ENCODE measurements at places on chromosomes 11 and 22.
A peak's percentile ranks its signal among the peaks of the same experiment; 100 is the strongest.

DNA sequence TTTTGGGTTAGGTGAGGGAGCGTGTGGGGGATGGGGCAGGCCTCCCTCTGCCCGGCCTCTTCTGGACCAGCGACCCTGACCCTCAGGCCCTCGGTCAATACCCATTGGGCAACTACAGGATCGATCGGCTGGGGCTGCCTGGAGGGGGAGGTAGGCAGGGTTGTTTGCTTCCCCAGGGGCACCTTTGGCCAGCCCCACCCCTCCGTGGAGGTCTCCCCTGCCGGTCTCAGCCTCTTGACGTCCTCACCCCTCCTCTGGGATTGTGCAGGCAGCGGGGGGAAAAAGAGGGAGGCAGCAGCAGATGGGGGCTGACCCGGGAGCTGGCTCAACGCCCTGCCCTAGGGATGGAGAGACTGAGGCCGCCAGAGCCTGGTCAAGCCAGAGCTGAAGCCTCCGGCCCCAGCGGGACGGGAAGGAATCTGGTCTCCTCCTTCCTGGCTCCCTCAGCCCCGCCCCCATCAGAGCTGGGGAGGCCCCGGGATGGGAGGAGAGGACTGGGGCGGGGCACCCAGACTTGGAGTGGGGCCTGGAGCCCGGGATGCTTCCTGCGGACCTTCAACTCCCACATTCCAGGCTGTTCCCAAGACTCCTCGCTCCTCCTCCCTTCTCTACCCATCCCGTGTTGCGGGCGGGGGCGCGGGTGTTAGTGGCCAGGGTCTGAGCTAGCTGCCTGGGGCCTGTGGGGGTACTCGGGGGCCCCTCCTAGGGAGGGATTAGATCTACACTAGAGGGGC is 14.4 kb upstream of the CDC42EP1 start:
- DNase-seq = peak; percentile 71

DNA sequence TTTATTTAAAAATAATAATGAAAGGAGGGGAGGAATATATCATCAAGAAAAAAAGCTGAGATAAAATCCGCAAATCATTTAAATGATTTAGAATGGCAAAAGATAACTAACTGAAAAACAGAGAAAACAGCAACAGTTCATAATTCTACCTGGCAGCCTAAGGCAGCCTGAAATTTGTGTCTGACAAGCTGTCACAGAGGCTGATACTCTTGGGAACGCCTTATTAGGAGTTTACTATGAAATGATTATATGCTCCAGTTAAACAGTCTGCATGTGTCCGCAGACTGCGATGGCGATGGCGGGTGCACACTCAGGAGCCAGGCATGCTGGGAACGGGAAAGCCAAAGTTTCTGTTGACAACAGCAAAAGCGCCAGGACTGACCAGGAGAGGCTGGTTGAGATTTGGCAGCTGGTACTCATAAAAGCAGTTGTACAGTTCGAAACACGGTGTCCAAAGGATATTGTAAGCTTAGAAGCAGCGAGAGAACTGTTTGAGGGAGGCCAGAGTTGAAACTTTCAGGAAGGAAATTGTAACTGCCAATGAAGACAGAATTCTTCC is 172.9 kb upstream of the MPPED2 start:
- no peak for DNase-seq

- DNase-seq = no peak
Observed at GRCh38 chr22:47629791-47630655, 867.6 kb downstream of the TBC1D22A start.

GRCh38 chr11:15704556-15704955 is 589.8 kb downstream of the INSC start:
- no peak for DNase-seq

DNA sequence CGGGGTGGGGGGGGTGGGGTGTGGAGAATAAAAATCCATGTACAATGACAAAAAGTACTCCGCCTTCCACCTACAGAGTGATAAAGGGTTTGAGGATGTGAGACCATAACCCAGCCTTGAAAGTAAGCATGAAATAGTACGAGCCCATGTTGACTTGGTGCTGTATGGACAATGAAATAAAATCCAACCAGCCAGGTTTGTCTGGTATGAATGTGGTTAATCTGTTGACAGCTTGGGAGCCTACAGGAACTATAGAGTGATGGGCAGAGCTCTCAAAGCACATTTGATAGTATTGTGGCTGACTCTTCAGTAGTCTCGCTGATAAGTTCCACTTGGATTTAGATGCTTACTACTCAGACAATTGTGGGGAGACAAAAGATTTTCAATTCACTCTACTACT is 48.8 kb upstream of the CD44 start:
- no peak for DNase-seq

- DNase-seq = no peak
Observed at GRCh38 chr11:29208117-29208516, 808.7 kb downstream of the KCNA4 start.

DNA sequence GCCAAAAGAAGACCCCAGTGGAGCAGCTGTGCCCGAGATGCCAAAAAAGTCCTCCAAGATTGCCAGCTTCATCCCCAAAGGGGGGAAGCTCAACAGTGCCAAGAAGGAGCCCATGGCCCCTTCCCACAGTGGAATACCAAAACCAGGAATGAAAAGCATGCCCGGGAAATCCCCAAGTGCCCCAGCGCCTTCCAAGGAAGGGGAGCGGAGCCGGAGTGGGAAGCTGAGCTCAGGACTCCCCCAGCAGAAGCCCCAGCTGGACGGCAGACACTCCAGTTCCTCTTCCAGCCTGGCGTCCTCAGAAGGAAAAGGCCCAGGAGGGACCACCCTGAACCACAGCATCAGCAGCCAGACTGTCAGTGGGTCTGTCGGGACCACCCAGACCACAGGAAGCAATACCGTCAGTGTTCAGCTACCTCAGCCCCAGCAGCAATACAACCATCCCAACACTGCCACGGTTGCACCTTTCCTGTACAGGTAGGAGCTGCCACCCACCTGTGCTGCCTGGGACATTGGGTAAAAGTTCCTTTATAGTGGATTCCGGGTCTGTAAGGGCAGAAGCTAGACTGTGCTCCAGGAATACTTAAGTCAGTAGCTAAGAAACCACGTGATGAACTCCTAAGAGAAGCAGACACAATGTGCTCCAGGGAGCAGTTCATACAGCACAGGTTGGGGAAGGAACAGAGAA is 221.3 kb downstream of the NAV2 start:
- no peak for DNase-seq

DNA sequence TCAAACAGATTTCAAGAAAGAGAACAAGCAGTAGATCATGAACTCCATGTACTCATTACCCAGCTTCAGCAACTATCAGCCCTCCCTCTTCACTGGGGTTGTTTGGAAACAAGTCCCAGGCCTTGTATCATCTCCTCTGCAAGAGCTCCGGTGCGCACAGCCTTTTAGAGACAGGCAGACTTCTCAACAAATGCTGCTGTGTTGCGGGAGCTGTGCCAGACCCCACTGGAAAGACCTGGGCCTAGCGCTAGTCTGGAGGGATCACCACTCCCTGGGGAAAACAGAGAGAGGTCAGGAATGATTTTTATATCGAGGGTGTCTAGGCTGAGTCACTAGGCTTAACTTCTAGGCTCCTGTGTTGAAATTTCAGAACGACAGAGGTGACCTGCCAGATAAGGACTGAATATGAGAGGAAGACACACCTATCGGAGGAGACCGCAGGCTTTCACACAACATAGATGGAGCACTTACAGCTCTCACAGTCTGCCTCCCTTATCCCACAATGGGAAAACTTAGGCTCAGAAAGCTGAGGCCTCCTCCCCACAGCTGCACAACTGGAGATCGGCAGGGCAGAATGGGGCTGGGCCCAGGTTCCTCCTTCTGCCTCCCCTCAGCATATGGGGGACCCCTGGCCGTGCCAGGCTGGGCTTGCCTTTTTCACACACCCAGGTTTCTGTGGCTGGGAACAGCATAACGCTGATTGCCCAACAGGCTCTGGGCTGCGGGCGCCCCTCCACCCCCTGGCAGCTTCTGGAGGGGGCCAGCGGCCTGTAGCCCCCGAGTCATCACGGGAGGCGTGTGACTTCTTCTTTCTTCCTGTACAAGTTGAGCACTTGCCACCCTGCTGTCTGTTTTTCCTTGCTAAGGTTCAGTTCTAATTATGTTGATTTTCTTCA is 86.0 kb downstream of the PKNOX2 start:
- DNase-seq = no peak

DNA sequence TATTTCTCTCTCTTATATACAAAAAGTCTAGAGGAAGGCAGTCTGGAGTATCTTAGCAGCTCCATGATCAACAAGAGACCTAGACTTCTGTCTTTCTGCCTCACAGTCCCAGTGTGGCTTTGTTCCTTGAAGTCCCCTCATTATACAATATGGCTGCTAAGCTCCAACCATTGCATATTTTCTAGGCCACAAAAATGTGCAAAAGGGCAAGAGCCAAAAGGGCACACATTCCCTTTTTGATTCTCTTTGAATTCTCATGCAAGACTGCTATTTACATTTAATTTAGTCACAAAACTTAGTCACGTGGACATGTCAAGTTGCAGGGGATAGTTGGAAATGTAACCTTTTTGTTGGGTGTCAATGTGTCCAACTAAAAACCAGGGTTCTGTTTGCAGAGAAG is 64.2 kb upstream of the OLFML1 start:
- no peak for DNase-seq

DNA sequence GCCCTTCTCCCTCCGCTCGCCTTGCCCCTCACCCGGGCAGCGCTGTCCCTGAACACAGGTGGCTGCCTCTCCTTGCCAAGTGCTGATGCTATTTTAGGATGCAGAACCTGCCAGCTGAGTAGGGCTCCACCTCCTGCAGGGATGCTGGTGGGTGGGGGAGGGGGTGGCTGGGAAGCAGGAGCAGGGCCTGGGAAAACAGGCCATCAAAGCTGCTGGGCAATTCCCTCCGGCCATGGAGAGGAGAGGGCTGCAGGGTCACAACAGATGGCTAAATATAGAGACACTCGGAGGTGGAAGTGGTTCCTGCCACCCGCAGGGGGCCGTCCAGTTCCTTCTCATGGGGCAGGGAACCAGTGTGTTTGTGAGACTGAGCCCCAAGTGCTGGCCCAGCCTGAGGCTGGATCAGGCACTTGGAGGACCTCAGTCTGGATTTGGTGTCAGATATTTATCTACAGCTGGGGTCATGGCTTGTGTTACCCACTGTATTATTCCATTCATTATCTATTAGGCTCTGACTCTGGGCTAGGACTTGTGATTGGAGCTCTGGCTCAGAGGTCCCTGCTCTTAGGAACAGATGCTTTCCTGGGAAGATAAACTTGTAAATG is 59.6 kb downstream of the LRRC32 start:
- DNase-seq = no peak

DNA sequence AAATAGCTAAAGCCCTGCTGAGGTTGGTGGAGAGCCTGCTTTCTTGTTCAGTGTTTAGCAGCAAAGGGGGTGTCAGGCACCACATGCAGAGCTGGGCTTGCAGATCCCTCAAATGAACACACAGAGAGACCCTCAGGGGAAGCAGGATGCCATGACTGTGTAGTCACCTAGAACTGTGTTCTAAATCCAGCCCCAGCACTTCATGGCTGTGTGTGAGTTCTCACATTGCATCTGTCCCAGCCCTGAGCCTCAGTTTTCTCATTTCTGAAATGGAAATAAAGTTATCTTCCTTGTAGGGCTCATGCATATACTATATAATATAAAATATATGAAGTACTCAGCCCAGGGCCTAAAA is 47.1 kb downstream of the CWC15 start:
- no peak for DNase-seq

GRCh38 chr11:25758145-25758661 is 573.7 kb upstream of the ANO3 start:
- no peak for DNase-seq

- no peak for DNase-seq
Observed at GRCh38 chr22:50035976-50036724, 21.9 kb downstream of the TTLL8 start.

- peak; percentile 30 for DNase-seq
Observed at GRCh38 chr11:17845431-17845881, 110.9 kb downstream of the KCNC1 start.

- DNase-seq = no peak
Observed at GRCh38 chr11:90947930-90948329, 725.1 kb upstream of the CHORDC1 start.

- no peak for DNase-seq
Observed at GRCh38 chr11:134623711-134624110, 211.7 kb upstream of the B3GAT1 start.

DNA sequence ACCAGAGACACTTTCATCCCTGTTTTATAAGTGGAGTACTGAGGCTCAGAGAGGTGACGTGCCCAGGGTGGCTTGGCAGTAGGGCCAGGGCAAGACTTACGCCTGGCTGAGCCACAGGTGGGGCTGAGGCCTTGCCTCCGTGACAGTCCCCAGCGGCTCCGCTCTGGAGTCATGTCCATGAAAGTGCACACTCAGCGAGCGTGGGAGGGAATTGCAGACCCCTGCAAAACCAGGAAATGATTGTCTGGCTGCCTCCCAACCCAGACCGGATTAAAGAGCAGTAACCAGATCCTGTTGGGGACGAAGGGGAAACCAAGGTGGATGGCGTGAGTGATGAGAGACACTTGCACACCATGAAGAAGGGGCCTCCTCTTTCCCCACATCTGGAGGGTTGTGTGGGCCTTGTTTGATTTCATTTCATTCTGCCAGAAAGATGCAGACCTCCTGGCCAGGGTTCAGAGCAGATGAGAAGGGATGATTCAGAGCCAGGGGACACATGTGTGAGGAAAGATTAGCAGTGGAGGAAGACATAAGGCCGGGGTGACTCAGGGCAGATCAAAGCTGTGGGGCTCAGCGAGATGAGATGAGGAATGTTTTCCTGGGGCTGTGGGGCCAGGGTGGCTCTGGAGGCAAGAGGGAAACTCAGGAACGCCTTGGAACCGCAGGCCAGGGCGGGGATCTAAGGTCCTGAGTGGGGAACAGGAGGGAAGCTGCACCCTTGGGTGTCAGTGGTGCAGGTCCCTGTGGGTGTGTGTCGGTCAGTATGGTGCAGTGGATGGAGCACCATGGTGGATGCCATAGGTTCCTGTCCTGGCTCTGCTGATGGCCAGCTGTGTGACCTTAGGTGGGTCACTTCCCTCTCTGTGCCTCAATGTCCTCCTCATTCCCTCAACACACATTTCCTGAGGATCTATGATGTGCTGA is 29.9 kb upstream of the LRRC32 start:
- DNase-seq = peak; percentile 86

- DNase-seq = no peak
Observed at GRCh38 chr11:57646799-57647303, 2.9 kb downstream of the YPEL4 start.

DNA sequence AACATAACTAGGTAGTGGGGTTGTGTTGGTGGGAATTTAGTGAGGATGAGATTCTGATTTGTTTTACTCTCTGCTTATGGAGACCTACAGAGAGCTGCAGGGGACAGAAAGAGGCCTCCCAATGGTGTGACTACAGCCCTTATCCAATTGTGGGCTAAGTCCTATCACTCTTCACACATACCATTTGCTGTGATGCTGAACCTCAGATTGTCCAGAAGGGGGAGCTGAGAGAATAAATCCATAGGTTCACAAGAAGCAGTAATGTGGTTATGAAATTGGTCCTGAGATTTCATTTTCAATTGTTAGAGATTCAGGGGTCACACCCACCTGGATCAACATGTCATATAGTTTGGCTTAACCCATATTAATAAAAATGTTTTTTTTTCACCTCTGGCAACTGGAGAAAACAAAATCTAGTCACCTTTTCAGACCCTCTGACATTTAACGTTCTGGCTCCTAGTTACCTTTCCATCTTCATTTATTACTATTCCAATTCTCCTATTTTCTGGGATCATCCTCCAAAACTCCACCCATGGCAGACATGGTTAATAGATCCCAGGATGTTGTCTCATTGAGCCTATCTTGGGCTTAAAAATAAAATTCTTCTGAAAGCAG is 53.3 kb upstream of the PTPN5 start:
- no peak for DNase-seq

GRCh38 chr22:19868773-19869471 is 14.2 kb upstream of the GNB1L start:
- no peak for DNase-seq

All from BJ (cell line).